ENCODE measurements at places on chromosomes 6 and 20.

DNA sequence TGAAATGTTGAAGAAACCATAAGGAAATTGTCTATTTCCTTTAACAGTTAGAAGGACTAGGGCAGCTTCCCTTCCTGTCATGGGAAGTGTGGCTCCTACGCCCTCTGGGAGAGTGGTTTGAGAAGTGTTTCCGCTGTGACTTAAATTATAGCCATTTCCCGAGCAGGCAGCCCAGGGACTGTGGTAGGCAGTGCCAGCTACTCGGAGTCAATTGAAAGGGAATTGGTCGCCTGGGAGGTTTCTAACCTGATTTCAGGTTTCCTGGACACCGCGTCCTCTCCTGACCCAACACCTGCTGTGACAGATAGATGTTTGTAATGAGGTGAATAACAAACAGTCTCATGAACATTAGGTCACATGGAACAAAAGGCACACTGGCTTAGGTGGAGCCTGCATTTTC lies 256.1 kb upstream of the PLCB4 start:
- no peak for DNase-seq

GRCh38 chr6:66900133-66901083 lies 1193.4 kb upstream of the EYS start:
- peak; percentile 30 for DNase-seq

GRCh38 chr6:34230653-34231371 lies 5.9 kb upstream of the HMGA1 start:
- peak; percentile 56 for DNase-seq

DNA sequence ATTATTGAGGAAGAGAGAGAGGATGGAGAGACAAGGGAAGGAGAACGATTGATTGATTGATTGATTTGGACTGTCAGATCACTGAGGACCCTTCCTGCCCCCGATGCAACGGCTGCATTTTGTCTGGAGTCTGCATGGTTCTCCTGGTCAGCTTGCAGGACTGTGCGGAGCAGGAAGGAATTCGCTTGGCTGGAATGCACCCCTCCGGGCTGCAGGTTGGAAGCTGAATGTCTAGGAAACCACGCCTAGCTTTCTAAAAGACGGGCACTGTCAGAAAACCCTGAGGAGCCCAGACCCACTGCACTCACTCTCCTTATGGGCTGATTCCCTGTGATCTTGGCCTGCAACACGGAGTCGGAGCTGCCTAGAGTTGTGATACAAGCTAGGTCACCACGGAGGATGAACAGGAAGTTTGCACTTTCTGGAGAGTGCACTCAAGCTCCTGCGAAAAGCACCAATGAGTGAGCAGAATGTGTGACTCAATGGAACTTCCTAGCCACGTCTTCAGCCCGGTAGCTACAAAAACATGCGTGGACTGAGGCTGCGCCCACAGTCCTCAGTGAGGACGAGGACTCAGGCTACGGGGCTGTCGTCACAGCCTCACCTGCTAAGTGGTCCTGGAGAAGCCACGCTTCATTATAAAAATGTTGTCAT lies 14.4 kb downstream of the DACT2 start:
- no peak for DNase-seq

DNA sequence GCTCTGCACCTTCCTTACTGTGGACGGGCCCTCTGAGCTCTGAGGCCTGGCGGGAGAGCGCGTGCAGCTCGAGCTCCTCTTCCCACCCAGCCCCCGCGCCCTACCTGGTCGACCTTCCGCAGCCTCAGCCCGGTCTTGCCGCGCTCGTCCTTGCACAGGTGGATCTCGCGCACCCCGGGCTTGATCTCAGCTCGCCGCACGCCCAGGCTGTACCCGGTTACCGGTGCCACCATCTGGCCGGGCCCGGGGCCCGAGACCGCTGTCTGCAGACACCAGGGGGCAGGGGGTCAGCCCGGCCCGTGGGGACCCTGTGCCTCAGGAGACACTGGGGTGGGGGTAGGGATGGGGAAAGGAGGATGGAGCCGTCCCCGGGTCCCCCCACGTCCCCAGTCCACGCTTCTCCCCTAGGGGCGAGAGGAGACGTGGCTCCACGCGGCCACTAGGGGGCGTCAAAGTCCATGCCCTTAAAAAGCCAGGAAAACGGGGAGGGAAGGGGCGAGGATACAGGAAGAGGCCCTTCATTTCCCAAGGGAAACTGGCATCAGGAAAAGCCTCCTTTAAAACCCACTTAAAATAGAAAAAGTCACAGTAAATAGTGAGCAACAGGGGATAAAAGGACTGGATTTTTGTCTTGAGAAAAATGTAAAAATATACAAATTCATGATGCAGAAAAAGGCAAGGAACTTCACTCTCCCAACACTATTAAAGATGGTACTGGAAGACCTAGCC lies 15.5 kb downstream of the SDCBP2 start:
- DNase-seq, result peak; percentile 90
